ENCODE measurements at places on chromosomes 5 and 9.
A peak's percentile ranks its signal among the peaks of the same experiment; 100 is the strongest.

GRCh38 chr9:127264462-127265219, at the start of gene GARNL3:
TSS of gene GARNL3 (plus strand) at chr9:127264774. CDS start at chr9:127264878, 104 bp downstream.
- DNase-seq, result no peak

DNA sequence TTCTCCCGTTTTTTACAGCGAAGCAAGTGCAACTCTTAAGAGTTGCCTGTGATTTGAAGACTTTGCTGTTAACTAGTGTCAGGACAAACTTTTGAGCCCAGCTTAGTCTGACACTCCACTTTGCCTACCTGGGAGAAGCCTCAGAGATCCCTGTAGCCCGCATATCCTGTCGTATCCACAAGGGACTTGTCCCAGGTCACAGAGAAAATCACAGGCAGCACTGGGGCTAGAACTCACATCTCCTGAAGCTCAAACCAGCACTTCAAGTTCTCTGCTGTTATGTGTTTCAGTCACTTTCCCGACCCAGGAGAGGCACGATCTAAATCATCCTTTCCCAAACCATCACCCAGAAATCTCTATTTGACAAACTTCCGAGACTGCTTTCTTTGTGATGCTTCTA, 584.5 kb downstream of the ACTL7B start:
- DNase-seq, result no peak

DNA sequence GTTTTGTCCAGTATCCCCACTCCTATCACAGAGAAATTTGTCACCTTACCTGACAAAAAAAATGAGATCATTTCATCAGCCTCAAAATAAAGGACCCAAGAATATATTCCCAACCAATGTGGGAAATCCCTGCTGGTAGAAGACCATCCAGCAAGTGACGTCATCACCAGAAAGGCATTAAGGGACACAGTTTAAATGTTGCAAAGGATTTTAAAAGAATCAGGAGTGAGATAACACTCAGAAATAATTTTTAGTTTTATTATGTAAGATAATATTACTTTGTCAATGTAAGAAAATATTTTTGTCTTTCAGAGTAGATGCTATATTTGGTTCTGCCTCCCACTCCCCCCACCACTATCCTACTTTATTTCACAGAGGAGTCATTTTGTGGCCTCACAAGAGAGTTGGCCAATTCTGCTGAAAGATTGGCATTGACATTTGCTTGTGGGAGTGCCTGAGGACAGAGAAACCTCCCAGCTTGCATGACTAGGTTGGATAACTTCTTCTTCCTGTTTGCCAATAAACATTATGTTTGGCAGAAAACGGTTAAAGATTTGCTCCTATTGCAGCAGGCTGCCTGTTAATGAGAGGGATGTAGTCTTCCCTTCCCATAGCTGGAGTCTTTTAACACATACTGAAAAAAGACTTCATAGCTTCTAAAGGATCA, 288.6 kb upstream of the DAB2 start:
- no peak for DNase-seq

GRCh38 chr5:117788596-117788995, 1199.8 kb downstream of the DTWD2 start:
- no peak for DNase-seq

DNA sequence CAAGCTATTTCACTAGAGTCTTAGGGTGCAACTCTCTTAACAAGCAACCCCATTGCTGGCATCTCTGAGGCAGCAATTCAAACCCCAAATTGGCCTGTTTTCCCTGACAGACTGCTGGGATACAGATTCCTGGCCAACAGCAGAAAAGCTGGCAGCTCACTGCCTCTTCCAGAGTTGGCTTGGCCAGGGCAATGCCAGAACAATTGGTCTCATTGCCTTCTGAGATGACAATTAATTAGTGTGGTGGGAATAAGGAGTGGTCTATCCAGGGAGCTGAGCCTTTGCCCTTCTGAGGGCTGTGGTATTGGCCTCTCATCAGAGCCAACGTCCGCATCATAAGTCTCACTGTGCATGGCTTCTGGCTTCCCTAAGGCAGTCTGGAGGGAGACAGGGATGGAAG, 183.2 kb downstream of the GNAQ start:
- DNase-seq, result no peak

DNA sequence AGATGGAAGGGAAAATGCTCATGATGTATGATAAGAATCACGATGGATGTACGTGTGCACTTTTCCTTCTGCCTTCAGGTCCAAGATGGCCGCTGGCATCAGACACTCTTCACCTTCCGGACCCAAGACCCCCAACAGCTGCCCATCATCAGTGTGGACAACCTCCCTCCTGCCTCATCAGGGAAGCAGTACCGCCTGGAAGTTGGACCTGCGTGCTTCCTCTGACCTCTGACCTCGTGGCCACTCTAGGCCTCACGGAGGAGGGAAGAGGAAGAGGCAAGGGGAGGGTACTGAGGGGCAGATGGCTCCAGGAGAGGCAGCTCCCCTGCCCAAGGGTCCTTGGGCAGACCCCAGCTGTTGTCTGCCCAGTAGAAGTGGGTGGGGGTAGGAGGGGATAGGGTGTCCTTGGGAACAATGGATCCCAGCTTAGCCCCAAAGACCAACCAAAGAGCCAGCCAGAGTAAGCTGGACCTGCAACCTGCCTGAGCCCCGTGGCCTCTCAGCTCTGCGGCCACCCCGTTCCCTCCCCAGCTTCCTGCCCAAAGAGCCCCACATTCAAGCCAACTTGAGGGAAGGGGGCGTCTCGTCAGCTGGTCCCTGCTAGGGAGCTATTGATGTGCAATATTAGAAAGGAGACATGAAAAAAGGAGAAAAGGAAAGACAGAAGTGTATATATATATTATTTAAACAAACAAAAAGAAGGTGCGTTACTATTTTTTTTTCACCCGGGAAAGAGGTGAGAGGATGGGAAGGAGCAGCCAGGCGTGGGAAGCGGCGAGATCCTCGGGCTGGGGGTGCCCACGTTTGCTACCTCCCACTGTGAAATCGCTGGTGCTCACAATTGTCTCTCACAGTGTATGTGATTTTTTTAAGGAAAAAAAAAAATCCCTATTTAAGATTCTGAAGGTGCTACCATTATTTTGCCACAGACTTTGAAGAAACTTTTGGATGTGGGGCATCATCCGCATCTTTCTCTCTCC, 12.1 kb upstream of the ORM1 start:
- DNase-seq, result peak; percentile 13

- no peak for DNase-seq
These were observed 249.2 kb upstream of the IRX4 start for GRCh38 chr5:2131826-2132496.

- no peak for DNase-seq
These were observed 88.6 kb downstream of the KCNN2 start for GRCh38 chr5:114450437-114450836.

DNA sequence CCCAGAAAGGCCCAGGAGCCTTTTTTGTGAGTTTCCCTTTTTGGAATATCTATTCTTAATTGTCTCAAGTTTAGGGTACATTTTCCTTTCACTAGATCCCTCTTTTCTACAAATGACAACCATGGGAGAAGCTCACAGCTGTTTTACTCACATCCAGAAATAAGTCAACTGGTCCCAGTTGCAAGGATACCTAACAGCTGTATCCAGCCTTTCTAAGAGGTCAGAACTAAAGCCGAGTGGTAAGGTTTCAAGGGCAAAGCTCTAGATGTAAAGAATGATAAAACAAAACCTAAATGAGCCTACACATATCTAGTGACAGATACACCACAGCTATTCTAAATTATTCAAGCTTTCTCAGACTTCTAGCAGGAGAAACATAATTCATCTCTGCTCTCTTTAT, 4.4 kb downstream of the FGF10 start:
- no peak for DNase-seq

GRCh38 chr5:54803471-54804011, 181.9 kb downstream of the ESM1 start:
- DNase-seq, result no peak

- peak; percentile 15 for DNase-seq
These were observed 156.0 kb downstream of the COL23A1 start for GRCh38 chr5:178434016-178434761.
